ENCODE measurements at places on chromosomes 6 and 20.

DNA sequence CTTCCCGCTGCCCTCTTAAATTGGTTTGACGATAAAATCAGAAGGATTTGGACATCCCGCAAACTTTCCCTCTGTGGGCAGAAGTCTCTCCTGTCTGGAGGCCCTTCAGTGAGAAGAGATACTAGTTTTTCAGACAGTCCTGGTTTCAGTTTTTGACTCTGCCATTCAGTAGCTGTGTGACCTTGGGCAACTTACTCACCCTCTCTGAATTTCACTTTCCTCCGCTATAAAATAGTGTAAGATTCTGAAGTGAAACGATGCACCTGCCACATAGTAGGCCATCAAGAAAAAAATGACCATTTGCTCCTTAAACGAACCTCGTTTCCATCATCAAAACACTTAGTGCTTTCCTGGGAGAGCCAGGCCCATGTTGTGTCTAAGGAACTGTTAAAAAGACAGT, 97.2 kb downstream of the LINC00237 start:
- no peak for DNase-seq

- no peak for DNase-seq
Measured at GRCh38 chr20:22475662-22476061, 108.7 kb downstream of the FOXA2 start.

DNA sequence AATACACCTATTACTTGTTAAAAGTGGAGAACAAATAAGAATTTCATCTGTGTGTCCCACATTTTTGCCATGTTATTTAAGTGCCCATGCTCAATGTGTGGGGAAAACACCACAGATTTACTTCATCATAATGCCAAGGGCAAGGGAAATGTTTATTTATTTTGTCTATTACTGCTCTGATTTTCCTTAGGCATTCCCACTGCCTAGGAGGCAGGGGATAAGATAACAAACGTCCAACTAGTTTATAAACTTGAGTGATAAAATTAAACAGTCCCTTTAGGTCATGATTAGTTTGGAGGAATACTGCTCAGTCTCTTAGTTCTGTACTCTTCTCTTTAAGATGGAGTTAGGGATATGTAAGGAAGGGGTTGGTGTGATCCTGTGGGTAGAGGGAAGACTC, 598.4 kb upstream of the MARCKS start:
- DNase-seq: peak; percentile 19

DNA sequence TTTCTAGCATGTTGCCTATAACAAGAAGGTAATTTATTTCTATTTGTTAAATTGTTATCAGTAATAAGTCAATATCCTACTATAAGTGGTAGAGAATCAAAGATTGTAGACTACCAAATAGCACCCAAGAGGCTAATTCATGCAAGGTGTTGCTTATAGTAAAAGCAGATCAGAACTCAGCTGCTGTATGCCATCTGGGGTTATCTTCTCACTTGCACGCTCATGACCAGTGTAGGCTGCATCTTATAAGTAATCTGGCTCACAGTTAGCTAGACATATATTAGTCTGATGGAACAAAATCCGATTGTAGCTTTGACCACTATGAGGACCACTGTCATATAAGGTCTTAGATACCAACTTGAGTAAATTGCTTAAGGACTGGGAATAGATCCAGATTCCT, 17.0 kb downstream of the TOP1 start:
- DNase-seq: no peak

GRCh38 chr20:34294563-34294962, 8.6 kb downstream of the AHCY start:
- no peak for DNase-seq

DNA sequence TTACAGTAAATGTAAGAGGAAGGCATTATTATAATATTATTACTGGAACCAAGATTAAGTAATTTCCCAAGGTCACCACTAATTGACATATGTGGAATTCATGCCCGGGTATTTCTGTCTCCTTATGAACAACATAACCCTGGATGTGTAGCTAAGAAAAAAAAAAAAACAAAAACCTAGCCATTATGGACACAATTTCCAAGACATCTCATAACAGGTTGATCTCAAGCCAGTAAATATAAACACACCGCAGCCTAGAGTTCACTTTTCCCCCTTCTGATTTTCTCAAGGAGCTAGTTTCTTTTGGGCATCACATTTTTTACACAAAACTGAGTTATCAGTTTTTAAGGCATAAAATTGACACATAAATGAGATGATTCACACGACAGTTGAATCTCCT, 306.5 kb upstream of the RSPO3 start:
- no peak for DNase-seq

DNA sequence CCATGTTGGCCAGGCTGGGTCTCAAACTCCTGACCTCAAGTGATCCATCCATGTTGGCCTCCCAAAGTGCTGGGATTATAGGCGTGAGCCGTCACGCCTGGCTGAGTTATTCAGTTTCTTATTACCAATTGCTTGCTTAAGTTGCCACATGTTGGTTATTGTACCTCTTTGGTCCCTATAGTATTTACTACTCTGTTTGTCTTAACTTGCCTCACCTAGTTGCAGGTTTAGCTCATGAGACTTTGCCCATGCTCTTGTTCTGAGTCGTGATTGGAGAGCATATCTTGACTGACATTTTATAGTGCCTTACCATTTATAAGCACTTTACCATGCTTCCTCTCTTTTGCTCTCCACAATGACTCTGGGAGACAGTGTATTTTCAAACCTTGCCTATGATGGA, 134.2 kb upstream of the HDGFL1 start:
- DNase-seq: no peak

DNA sequence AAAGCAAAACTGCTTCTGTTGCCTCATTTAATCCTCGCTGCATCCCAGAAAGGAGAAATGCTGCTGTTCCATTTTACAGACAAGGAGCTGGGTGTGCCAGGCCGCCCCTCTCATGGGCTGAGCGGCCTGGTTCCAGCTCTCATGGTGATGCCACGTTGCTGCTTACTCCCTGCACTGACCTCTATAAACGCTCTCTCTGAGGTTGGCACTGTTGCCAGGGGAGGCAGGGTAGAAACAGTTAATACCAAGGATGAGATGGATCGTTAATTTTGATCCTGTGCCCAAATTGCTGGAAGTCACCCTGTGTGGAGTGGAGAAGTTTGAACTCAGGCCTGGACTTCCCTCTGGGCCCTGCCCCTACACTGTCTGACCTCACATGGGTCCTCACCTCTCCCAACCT, 25.6 kb downstream of the SIRPA start:
- no peak for DNase-seq

DNA sequence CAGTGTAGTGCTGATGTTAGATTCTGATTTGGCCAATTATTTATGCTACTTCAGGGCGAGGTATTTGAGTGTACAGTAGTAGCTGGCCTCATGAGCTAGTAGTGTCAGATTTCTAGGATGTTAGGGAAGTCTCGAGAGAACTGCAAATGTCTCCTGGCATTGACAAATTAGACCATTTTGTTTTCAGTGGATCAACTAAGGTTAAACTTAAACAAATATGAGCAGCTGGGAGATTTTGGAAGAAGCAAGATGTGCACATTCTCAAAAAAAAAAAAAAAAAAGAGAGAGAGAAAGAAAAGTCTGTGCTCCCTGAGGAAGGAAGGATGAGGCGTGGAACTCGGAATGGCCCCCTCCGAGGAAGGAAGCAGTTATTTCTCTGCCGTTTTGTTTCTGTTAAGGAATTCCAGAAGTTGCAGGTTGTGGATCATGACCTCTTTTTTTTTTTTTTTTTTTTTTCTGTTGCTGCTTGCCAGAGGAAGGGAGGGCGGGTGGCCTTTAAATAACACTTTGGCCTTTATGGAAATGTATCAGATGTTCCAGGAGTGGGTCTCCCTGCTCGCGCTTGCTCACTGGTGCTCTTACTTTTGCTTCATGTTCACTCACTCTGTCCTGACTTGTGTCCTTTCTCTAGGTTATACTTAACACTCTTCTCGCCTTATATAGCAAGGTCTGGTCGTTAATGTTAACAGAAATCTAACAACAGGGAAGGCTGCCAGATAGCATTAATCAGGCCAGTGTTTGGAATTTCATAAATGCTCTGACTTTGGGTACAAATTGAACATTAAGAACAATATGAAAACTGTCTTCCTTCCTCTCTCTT, 124.4 kb downstream of the TCP11 start:
- peak; percentile 74 for DNase-seq

DNA sequence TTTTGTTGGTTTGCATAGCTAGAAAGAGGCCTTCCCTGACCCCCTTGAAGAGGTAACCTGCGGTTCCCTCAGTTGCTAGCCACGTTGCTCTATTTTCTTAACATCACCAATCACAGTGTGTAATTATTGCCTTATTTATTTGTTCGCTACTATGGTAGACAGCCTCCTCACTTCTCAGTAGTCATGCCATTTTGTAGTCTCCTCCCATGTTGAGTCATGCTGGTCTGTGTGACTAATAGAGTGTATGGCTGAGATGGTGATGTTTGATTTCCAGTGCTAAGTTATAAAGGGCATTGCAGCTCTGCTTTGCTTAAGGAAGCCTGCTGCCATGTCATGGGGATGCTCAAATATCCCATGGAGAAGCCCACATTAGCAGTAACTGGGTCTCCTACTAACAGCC, 236.6 kb upstream of the CHD6 start:
- DNase-seq: no peak

DNA sequence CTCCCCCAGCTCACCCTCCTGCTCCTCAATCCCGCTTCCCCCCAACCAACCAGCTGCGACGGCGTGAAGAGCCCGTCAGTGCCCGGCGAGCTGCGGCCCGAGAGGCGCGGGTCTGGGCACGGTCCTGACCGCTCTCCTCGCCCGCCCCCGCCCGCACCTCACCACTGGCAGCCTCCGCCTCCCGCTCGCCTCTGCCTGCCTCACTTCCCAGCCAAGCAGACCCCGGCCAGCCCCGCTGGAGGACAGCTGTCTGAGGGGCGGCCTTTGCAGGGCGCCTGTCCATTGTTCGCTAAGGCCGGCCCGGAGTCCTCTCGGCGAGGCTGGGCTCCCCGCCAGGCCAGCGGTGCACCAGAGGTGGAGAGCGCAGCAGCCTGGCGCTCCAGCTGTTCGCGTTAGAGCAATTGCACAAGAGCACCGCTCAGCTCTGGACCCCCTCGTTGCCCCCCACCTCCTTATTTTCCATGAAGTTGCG, 1.3 kb downstream of the SOBP start:
- DNase-seq: peak; percentile 33

GRCh38 chr20:20450521-20450920, 82.6 kb downstream of the INSM1 start:
- no peak for DNase-seq

GRCh38 chr6:22036275-22036674, 260.6 kb downstream of the PRL start:
- DNase-seq: no peak

DNA sequence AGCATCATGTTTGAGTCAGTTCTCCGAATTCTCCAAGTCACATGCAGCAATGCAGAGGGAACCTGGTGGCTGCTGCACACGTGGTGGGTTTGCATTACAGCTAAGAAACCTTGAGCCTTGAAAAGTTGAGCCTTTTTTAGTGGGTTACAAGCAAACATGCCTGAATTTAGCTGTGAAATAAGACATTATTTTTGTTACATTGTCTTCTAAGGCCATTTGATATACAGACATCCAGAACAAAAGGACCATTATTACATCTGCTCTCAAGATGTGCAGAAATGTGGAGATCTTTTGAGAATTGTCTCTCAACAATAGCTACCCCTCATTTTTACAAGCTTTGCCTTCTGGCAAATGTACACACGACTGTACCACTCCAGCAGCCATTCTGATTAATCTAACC, 720.5 kb upstream of the SLC35B3 start:
- DNase-seq: no peak

DNA sequence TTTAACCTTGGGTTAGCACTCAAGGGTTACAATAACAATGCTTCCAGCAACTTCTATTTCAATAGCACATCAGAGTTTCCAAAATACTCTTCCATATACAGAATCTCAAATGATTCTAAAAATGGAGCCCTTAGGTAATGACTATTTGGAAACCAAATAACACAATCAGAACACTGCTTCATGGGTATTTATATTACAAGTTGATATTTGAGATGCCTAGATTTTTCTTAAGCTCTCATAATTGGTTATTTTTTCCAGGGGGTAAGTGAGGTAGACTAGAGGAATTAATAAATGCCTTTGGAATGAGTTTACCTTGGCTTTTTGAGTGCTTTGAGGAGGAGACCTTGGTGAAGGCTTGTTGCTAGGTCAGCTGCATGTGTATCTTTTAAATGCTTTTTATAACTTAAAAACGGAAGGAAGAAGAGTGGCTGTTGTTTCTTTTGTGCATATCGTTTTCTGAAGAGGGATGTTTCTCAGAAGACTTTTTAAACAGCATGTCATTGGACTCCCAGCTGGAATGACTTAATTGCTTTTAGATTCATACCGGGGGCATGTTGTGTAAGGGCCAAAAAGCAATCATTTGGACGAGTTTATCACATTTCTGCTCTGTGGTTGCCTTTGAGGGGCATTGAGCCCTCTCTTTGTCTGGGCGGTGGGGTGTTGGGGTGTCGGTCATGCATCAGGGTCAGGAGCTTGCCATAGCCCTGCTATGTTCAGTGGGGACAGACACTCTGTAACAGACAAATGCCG, 186.0 kb downstream of the DTNBP1 start:
- DNase-seq: peak; percentile 13

DNA sequence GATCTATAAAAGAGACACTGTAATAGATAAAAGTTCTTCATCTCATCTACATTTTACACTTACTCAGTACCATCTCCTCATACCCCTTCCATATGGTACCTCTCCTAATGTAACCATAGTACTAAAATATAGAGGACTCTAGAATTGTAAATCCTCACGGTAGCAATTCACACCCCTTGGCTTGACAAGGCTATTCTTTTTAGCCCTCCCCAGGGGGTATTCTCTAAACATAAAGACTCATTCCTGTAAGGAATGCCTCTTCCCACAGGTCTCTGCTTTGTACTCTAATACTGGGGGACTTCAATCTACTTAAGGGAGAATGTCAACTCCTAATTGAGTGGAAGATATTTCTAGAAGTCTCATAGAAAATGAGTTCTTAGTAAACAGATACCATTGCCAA, 85.9 kb downstream of the VIP start:
- no peak for DNase-seq

DNA sequence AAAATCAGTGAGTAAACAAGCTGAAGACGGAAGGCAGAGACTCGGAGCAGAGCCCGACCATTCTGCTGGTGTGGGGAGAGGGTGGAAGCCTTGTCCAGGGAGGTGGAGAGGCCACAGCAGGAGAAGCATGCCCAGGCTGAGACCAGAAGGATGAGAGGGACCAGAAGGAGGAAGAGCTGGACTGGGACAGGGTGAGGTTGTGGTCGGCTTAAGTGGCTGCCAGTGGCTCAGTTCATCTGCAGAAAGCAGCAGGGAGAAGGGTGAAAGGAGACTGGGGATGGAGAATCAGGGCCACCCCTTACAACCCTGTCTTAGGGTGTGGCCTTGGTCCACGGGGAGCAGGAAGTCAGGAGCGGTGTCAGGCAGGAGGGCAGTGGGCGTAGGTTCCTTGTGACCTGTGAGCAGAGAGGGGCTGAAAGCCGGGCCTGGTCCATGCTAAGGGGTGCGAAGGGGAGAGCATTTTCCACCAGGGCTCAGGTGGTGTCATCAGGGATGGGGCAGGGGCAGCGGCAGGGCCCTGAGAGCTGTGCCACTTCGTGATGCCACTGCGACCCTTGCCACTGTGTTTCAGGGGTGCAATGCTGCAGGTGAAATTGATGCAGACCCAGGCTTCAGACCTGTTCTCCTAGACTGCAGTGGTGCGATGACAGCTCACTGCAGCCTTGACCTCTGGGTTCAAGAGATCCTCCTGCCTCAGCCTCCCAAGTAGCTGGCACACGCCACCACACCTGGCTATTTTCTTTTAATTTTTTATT, 81.1 kb downstream of the TTLL2 start:
- no peak for DNase-seq

GRCh38 chr20:10982692-10983091, 308.9 kb upstream of the JAG1 start:
- peak; percentile 92 for DNase-seq
